Thoracic aorta (tissue), 2 donors: ENCODE measurements at places on chromosomes 4 and X.
A peak's percentile ranks its signal among the peaks of the same experiment; 100 is the strongest.

GRCh38 chr4:105147553-105148161 is 981 bp downstream of the TET2 start:
- no peak for DNase-seq

DNA sequence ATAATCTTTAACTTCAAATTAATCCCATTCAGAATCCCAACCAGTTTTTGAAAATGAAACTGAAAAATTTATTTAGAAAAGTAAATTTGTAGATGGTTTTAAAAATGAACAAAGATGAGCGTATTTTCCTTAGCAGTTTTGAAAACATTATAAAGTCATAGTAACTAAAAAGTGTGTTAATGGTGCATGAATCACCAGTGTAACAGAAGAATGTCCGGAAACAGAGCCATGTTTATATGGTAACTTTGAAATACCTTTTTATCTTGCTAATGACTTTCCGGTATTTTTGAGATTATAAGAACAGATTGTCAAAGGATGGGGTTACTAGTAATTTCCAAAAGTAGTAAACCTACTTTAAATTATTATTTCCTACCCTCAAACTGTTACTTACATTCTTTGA is 145.9 kb downstream of the IRS4 start:
- DNase-seq, result no peak

- no peak for DNase-seq
Measured at GRCh38 chr4:147560625-147561024, 56.6 kb upstream of the TMEM184C start.

DNA sequence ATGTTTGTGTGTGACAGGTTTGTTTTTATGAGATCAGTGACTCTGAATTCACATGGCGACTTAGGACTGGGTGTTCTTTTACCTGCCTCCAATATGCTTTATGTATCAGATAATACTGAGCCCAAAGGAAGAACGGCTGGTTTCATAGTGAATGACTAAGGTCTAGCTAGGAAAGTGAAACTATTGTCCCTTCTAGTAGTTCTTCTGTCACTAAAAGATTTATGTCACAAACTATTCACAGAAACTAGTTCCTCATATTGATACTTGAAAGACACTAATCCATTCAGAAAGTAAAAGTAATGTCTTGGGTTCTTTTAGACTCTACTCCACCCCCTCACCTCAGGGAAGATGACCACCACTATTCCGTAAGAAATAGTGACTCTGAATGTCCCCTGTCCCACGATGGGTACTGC is 81.7 kb downstream of the EGF start:
- no peak for DNase-seq

DNA sequence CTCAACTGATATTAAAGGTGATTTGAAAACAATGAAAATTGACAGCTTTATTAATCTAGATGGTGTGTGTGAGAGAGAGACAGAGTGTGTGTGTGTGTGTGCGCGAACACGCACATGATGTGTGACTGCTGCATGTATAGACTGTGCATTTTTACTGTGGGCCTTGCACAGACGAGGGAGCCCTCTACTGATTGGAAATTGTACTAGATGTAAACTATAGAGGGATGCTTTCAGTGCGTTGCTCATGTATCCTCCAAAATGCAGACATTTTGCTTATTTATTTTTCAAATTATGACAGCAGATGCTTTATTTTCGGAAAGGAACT is 168.4 kb upstream of the GK2 start:
- DNase-seq, result no peak

GRCh38 chr4:124505211-124505610 is 207.3 kb downstream of the ANKRD50 start:
- no peak for DNase-seq

DNA sequence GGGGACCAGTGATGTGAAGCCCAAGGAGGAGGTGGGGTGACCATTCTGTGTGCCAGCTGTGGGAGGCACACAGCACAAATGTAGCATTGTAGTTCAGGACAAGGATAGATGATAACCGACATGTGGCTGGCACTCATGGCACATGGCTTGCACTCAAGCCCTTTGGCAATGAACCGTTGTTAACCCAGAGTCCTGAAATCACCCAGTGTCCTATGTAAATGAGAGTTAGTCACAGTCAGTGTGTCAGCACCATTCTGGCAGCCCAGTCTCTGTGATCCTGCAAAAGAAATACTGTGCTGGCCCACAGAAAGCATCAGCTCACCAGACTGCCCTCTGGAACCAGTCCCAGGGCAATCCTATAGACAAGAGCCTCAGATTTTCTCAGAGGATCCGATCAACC is 339.3 kb downstream of the MID1IP1 start:
- no peak for DNase-seq

GRCh38 chr4:124519196-124519595 is 193.3 kb downstream of the ANKRD50 start:
- no peak for DNase-seq

- DNase-seq, result no peak
Measured at GRCh38 chrX:13420545-13421183, 100.8 kb upstream of the ATXN3L start.

DNA sequence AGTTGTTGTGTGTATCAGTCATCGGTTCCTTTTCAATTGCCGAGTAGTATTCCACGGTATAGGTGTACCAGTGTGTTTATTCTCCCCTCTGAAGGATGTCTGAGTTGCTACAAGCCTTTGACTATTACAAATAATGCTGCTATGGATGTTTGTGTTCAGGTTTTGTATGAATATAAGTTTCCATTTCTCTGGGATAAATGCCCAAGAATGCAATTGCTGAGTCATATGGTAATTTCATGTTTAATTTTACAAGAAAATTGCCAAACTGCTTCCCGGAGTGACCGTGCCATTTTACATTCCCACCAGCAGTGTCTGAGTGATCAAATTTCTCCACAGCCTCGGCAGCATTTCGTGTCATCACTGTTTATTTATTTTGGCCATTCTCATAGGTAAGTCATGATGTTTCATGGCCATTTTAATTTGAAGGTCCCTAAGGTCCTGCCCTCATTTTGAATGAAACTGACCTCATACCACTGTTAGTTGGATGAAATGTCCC is 73.9 kb downstream of the IRF2 start:
- peak; percentile 15 for DNase-seq

DNA sequence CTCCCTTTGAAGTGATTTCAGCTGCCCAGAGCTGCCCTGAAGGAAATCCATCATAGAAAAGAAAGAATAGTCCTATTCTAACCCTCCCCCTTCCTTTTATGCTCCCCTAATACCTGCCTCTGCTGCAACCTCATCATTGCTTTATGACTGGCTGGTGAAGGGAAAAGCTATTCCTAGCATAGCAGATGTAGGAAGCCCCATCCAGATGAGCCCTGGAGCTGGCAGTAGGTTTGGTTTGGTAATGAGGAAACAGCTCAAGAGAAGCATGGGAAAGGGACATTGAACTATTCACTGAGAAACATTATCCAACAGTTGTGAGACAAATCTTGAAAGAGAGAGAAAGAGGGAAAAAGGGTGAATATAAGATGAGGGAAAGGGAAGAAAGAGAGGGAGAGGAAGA is 29.2 kb downstream of the ARSJ start:
- DNase-seq, result no peak

DNA sequence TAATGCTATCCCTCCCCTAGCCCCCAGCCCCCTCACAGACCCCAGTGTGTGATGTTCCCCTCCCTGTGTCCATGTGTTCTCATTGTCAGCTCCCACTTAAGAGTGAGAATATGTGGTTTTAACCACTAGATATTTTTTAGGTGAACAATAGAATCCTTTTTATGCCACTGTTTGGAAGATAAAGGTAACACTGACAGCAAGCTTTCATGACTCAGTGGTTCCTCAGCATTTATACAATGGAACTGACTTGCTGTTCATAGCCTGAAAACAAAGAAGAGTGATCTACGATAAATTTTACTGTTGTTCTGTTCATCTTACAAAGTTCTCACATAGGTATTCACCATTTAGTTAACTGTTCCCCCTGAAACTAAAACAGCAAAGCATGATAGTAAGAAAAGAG is 147.8 kb downstream of the ARHGAP10 start:
- DNase-seq, result no peak

- no peak for DNase-seq
Measured at GRCh38 chr4:42391981-42392380, 5.3 kb upstream of the SHISA3 start.

- no peak for DNase-seq
Measured at GRCh38 chr4:178812866-178813265, 1370.6 kb upstream of the AGA start.

DNA sequence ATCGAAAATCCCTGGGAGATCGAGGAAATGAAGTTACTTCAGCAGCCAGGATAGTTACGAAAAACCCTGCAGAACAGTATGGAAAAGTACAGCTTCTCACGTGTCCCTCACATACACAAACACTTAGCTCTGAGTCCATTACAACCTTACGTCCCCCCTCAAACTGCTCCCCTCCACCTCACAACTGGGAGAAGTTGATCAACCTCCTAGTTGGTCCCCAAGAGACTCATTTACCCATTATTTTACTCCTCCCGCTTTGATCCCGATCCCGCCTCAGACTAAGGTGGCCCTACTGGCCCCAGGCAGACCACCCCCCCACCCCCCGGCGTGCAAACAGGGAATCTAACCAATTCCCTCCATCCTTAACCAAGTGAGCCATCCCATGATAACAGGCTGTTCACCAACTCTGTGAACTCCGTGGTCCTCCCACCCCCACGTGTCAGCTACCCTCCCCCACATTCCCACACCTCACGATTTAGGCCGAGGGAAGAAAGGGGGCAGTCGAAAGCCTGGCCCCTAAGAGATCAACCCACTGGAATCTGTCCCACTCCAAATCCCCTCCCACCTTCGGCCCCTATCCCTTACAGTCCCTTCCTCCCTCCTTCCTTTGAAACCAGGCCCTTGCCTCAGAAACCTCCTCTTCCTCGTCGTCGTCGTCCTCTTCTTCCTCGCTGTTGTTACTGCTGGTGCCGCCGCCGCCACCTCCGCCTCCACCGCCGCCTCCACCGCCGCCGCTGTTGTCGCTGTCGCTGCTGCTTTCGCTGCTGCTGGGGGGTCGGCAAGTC is 755 bp downstream of the ANKRD17 start:
- DNase-seq, result no peak

GRCh38 chr4:142036795-142037583 is 400.6 kb downstream of the IL15 start:
- no peak for DNase-seq

- DNase-seq, result no peak
Measured at GRCh38 chr4:3708611-3709010, 57.6 kb upstream of the ADRA2C start.

- DNase-seq, result no peak
Measured at GRCh38 chr4:47382846-47383360, 80.6 kb downstream of the COMMD8 start.

GRCh38 chr4:116015062-116015461 is 901.6 kb upstream of the NDST4 start:
- DNase-seq, result no peak

- no peak for DNase-seq
Measured at GRCh38 chr4:163591614-163592020, 97.1 kb downstream of the TMA16 start.

DNA sequence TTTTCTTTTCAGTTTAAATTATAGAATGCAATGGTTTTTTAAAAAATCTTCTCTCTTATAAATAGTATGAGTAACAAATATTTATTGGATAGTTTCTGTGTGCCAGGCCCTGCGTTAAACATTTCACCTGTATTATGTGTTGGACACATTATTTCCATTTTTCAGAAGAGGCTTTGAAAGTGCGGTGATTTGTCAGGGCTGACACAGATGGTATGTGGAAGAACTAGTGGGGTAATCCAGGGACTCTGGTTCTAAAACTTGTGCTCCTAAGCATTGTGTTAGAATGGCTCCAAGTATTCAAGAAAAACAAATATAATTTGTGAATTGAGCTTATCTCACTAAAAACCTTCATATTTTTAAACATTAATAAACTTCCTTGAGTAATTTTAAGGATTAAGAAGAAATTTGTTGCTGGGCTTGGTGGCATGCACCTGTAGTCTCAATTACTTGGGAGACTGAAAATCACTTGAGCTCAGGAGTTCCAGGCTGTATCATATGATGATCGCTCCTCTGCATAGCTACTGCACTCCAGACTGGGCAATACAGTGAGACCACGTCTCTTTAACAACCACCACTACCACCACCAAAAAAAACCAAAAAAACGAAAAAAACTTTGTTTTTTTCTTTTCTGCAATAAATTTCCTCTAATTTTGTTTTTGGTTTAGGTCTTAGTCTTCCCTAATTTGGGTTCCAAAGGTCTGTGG is 40.0 kb downstream of the RAPGEF2 start:
- DNase-seq, result no peak

GRCh38 chr4:130025701-130026100 is 929.7 kb downstream of the C4orf33 start:
- DNase-seq, result no peak

DNA sequence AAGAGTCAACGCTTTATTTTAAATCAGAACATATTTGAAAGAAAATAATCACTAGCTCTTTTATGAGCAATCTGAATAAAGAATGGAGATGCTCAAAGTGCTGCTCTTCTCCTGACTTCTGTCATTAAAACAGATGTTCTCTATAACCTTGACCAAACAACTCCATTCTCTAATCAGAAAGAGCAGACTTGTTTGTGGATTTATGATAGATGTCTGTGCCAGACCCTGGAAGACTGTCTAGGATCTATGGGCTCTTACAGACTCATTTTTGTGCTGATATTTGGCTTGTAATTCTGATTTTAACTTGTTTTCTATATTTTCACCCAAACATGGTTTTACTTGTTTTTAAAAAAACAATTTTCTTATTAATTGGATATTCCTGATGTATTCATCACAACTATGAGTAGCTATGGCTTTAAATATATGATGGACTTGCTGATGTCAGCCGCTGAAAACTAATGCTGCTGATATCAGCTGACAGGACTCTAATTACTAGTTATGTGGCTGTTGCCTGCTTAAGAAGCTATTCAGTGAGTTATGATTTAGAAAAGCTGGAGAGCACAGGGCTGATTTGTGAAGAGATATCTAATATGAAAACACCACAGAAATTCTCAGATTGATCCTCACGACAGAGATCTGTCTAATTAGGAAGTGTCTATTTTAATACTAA is 31.6 kb upstream of the MAML3 start:
- no peak for DNase-seq

- no peak for DNase-seq
Measured at GRCh38 chr4:5137927-5138326, 86.6 kb downstream of the STK32B start.

DNA sequence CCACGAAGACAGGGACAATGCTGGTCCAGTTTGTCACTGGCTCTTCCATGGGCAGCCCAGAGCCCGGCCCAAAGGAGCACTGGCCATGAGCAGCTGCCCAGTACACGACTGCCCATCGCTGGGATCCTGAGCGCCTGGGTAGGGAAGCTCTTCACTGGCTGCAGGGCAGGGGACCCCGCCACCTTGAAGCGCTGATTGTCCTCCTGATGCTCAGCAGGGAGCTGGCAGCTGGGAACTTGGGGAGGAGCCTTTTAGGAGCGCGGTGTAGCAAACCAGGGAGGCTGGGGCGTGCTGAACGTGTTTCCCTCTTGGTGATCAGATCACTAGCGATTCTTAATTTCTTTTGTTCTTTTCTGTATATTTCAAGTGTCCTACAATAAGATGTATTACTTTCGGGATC is 1.8 kb downstream of the L1CAM start:
- DNase-seq, result no peak

- DNase-seq, result no peak
Measured at GRCh38 chr4:173014113-173014558, 154.5 kb upstream of the GALNT7 start.

GRCh38 chrX:13374364-13374763 is 54.5 kb upstream of the ATXN3L start:
- DNase-seq, result no peak
